ENCODE measurements at places on chromosomes 2 and 18.

GRCh38 chr2:109031476-109032228 is 42.6 kb upstream of the EDAR start:
- H3K4me1 ChIP-seq = peaks cover 29% of the 10 kb centered on the region
- no peaks in the 10 kb centered on the region for H3K27me3 ChIP-seq
- peaks cover 10% of the 10 kb centered on the region for H3K36me3 ChIP-seq
- peak; percentile 84 for DNase-seq
- peak overlapping the region; percentile 83 for H3K4me3 ChIP-seq

DNA sequence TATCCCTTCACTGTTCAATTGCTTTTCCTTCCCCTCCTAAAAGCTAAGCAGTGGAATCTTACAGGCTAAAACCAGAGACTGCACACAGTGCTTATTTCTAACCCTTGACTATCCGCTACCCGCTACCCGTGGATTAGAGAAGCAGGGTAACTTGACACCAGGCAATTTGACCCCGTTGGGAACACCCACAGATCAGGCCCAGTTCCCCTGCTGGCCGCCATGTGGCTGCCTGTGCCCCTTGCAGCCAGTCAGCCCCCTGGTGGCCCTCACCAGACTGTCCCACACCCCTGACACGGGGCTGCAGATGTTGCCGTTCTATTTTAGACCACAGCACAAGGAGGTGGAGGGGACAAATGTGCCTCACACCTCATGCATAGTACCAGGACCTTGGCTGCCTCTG is 74.8 kb downstream of the TXNL1 start:
- no peak overlapping the region for H3K4me3 ChIP-seq
- H3K4me1 ChIP-seq = no peaks in the 10 kb centered on the region
- H3K27ac ChIP-seq = no peak overlapping the region
- H3K36me3 ChIP-seq = no peaks in the 10 kb centered on the region
- no peak for DNase-seq

GRCh38 chr18:14106906-14107305 is 25.3 kb downstream of the ZNF519 start:
- H3K27ac ChIP-seq = no peak overlapping the region
- H3K27me3 ChIP-seq = no peaks in the 10 kb centered on the region
- H3K4me1 ChIP-seq = no peaks in the 10 kb centered on the region
- H3K36me3 ChIP-seq = peaks cover 62% of the 10 kb centered on the region
- DNase-seq = no peak

- no peaks in the 10 kb centered on the region for H3K36me3 ChIP-seq
- no peak overlapping the region for H3K27ac ChIP-seq
- no peak for DNase-seq
- H3K4me1 ChIP-seq = peaks cover 10% of the 10 kb centered on the region
- H3K27me3 ChIP-seq = peaks cover 2% of the 10 kb centered on the region
Observed at GRCh38 chr2:27014771-27015433, 17.9 kb upstream of the TMEM214 start.

DNA sequence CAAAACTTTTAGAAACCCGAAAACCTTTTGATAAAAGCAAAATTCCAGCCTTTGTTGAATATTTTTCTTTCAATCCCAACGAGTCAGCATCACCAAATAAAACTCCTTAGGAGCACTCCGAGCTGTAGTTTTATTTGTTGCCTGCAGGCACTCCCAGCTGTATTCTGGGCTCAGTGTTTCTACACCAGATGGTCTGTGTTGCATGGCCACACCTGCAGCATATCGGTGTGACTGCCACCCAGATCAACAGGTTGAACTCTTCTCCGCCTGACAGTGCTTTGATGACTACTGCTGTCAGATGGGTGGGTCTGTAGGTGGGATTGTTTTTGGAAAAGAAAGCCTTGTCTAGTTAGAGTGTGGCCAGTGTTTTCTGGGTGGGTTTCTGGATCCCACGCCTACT is 32.7 kb downstream of the APCDD1 start:
- peaks cover 2% of the 10 kb centered on the region for H3K27me3 ChIP-seq
- H3K4me3 ChIP-seq = no peak overlapping the region
- H3K36me3 ChIP-seq = no peaks in the 10 kb centered on the region
- H3K4me1 ChIP-seq = peaks cover 31% of the 10 kb centered on the region
- no peak for DNase-seq

DNA sequence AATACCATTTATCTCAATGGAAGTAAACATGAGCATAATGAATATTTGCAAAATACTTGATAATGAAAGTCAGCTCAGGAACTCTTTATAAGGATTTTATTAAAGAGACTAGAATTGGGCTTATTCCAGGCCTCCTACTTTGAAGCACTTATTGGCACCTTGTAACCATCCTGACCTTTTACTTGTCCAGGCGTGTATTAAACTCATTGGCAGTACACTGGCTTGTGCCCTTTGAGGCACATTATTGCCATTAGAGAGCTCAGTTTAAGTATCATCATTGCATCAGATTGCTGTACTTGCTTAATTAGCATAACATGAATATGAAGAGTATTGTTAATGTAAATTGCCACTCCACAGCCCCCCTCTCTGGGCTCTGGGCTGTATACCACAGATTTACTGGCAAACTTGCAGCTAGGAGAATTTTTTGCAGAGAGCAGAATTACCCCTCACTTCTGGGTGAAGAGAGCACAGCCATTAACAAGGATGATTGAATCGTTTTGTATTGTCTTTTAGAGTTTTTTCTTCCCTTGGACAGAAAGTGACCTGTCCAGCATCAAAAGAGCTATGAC is 72.5 kb downstream of the XIRP2 start:
- no peaks in the 10 kb centered on the region for H3K27me3 ChIP-seq
- H3K4me3 ChIP-seq = no peak overlapping the region
- no peak for DNase-seq
- no peaks in the 10 kb centered on the region for H3K36me3 ChIP-seq
- no peak overlapping the region for H3K27ac ChIP-seq

DNA sequence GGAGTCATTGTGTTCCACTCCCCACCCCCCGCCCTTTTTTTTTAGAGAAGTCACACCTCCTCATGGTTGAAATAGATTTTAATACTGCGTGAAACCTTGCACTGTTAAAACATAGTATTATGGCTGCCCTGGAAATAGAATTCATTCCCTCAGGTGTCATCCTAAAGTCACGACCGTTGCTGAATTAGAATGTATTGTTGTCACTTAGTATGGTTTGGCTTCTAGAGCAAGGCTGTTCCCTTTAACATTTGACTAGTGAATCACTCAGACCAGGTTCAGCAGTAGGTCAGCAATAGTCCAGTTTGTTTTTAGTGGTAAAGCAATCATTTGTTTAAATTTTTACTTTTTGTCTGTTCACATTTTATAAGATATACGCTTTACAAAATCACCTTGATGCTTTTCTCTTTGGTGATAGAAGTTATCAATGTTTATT is 1.2 kb downstream of the BABAM2 start:
- peaks cover 34% of the 10 kb centered on the region for H3K36me3 ChIP-seq
- DNase-seq = no peak
- H3K4me3 ChIP-seq = peak overlapping the region; percentile 96
- peak overlapping the region; percentile 99 for H3K27ac ChIP-seq

GRCh38 chr2:168075446-168075845 is 171.9 kb downstream of the STK39 start:
- no peak overlapping the region for H3K4me3 ChIP-seq
- peaks cover 9% of the 10 kb centered on the region for H3K36me3 ChIP-seq
- no peaks in the 10 kb centered on the region for H3K4me1 ChIP-seq
- H3K27ac ChIP-seq = no peak overlapping the region
- no peaks in the 10 kb centered on the region for H3K27me3 ChIP-seq

DNA sequence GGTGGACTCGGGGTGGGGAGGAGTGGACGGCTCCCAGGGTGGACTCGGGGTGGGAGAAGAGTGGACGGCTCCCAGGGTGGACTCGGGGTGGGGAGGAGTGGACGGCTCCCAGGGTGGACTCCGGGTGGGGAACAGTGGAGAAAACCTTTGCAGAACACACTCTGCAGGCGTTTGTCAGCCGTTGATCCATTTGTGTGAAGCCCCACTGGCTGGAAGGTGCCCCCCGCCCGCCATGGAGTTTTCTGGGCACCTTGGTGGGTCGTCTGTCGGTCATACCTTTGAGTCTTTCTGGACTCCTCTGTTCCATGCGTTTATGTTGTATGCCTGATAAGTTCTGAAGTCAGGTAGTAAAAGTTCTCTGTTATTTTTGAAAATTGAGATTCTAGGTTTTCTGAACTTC is 12.5 kb downstream of the CTDP1 start:
- DNase-seq = no peak
- no peaks in the 10 kb centered on the region for H3K27me3 ChIP-seq
- peaks cover 11% of the 10 kb centered on the region for H3K4me1 ChIP-seq
- H3K4me3 ChIP-seq = no peak overlapping the region
- no peak overlapping the region for H3K27ac ChIP-seq

DNA sequence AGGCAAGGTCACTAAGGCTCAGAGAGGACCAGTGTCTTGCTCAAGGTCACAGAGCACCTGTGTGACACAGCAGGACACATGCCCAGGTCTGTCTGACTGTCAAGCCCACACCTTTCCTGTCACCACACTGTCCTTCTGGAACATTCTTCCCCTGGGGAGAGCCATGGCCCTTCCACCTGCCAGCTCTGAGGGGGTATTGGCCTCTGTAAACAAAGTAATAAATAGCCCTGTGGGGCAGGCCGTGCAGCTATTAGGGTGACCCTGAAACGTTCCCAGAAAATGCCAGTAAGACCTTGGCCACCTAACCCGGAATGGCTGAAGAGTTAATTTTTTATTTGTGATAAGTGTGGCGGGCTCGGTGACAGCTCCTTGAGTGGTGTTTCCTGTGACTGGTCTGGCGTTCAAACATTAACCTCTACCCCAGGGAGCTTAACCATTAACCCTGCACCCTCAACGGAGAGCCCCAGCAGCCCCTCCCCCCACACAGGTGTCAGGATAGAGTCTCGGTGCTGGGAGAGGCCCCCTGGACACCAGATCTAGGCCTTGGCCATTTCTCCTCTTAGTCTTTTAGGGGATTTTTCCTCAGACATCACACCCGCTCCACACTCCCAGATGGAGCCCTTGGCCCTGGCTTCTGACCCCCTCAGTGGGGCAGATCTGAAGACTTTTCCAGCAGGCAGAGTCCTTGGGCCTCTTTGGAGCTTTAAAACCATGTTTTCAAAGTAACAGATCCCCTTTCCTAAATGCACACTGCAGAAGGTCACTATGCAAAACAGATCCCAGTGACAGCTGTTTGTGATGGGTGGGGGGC is 36.6 kb downstream of the SCTR start:
- H3K27ac ChIP-seq = no peak overlapping the region
- H3K4me1 ChIP-seq = no peaks in the 10 kb centered on the region
- DNase-seq = no peak
- H3K4me3 ChIP-seq = no peak overlapping the region
- H3K27me3 ChIP-seq = peaks cover 2% of the 10 kb centered on the region
- H3K36me3 ChIP-seq = no peaks in the 10 kb centered on the region

DNA sequence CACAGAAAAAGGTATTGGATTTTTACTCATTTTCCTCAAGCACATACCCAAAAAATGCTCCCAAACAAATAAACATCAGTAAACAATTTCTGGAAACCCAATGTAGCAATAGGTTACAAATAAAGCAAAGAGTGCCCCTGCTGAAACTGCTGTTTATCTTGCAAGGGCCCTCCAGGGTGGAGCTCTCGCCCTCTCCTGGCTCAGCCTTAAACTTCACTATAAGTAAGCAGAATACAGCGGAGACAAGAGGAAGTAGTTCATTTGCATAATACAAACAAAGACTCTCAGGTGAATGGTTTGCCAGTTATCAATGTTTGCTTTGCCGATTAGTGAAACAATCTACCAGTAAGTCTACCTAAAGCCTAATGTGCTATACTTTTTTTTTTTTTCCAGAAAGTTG is 437.6 kb downstream of the DLGAP1 start:
- H3K27ac ChIP-seq = no peak overlapping the region
- no peak for DNase-seq
- H3K27me3 ChIP-seq = no peaks in the 10 kb centered on the region

- no peaks in the 10 kb centered on the region for H3K36me3 ChIP-seq
- H3K27me3 ChIP-seq = no peaks in the 10 kb centered on the region
- no peak overlapping the region for H3K4me3 ChIP-seq
- H3K27ac ChIP-seq = no peak overlapping the region
Observed at GRCh38 chr18:473802-474201, 26.7 kb downstream of the COLEC12 start.

DNA sequence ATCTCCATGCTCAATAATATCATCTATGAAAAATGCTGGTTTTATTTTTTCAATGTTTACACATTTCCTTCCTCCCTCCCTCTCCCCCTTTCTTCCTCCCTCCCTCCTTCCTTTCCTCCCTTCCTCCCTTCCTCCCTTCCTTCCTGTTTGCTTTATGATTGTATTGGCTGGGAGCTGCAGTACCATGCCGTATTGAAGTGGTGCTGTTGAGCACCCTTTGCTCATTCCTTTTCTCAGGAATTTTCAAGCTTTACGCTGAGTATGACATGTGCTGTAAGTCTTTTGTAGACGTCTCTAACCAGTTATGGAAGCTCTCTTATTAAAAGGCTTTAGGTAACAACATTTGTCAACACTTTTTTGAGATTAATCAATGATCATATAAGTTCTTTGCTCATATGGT is 100.4 kb downstream of the SNTG2 start:
- peaks cover 2% of the 10 kb centered on the region for H3K4me1 ChIP-seq
- no peak for DNase-seq
- peaks cover 8% of the 10 kb centered on the region for H3K27me3 ChIP-seq
- no peak overlapping the region for H3K4me3 ChIP-seq
- H3K36me3 ChIP-seq = peaks cover 2% of the 10 kb centered on the region

DNA sequence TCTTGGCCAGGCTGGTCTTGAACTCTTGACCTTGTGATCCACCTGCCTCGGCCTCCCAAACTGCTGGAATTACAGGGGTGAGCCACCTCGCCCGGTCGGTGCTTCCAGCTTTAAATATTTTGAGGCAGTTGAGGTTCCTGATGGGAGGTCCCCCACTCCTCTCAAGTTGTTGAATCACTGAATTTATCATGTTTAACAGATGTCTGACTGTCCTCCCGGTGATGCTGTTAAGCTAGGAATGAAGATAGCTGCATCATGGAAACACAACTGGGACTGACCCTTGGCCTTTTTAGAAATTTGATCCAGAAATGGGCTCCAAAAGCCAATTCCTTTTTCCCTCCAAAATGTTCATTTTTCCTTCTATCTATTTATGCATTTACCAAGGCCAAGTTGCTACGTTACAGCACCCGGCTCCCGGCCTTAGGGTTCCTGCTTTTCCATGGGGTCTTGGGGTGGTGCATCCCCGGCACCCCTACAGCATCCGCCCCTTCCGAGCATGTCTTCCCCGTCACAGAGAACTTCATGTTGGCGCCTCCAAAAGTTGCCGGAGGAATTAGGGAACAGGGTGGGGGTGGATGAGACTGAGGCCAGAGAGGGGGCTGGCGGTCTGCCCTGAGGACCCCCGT is 43.9 kb downstream of the PAX8 start:
- H3K4me3 ChIP-seq = peak overlapping the region; percentile 76
- peaks cover 27% of the 10 kb centered on the region for H3K4me1 ChIP-seq
- DNase-seq = no peak
- H3K36me3 ChIP-seq = no peaks in the 10 kb centered on the region
- peaks cover 2% of the 10 kb centered on the region for H3K27me3 ChIP-seq
